ENCODE measurements at places on chromosomes 5 and 9.

DNA sequence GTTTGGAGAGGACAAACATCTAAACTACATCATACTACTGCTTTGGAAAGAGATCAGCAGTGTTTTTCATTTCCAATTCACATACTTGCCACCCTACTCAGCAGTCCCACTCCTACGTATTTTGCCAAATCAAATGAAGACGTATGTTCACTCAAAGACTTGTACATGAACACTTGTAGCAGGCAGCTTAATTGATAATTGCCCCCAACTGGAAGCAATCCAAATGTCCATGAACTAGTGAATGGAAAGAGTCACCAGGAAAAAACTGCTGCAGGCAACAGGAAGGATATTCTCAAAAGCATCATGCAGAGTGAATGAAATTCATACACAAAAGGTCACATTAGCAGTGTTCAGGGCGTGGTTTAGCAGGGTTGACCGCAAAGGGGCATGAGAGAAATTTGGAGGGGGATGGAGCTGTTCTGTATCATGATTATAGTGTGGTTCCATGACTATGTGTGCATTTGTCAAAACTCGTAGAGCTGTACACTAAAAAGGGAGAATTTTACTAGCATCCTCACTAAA, 38.8 kb downstream of the PAEP start:
- no peak for DNase-seq

DNA sequence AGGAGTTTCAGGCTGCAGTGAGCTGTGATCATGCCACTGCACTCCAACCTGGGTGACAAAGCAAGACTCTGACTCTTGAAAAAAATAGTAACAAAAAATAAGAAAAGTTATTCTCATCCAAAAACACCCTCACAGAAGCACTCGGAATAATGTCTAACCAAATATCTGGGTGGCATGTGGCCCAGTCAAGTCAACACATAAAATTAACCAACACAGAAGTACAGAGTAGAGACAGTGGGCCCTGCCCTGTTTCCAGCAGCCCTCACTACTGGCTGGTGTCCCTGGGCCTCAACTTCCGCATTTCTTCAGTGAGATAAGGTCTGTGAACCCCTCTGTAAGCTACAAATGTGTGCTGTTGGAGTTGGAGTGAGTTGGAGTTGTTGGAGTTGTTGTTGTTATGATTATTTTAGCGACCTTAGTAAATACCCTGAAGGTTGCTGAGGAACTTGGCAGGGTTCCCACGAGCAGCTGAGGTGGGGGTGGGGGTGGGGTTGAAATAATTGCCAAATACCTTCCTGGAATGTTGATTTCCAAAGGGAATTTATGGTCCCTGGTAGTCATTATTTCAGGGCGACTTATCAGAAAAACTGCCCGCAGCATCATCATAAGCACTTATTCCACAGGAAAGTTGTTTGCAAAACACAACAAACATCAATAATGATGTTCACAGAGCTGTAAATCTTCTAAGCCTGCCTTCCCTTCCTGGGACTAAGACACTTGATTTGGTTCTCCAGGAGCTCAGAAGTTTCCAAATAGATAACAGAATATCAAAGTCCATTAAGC, 30.2 kb downstream of the C5orf15 start:
- no peak for DNase-seq

DNA sequence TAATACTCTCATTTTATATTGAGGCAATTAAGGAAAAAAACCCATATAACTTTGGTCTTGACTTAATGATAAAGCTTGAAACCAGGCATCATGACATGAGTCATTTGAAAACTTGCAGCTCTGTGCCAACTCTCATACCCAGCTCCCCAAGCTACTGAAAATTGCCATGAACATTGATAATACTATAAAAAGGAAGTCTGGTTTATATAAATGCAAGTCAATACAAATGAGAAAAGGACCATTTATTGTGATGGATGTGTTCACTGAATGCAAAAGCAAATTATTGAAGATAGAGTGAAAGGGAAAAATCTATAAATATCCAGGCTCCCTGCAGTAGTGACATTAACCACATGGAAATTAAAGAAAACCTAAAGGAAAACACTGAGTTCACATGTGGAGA, 116.3 kb downstream of the DEPDC1B start:
- DNase-seq, result no peak

DNA sequence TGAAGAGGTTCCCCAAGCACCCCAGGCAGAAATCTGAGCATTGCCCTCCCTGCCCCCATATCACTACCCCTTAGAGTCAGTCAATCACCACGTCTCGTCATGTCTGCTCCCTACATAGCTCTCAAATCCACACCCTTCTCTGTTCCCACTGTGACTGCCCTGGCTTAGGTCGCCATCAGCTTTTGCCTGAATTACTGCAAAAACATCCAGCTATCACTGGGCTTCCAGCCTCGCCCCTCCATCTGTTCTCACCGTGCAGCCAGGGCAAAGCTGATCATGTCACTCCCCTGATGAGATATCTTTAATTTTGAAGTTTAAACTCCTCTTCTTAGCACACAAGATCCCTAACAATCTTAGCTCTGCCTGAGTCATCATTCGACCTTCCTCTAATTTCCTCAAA, 89.6 kb upstream of the TBC1D2 start:
- no peak for DNase-seq

DNA sequence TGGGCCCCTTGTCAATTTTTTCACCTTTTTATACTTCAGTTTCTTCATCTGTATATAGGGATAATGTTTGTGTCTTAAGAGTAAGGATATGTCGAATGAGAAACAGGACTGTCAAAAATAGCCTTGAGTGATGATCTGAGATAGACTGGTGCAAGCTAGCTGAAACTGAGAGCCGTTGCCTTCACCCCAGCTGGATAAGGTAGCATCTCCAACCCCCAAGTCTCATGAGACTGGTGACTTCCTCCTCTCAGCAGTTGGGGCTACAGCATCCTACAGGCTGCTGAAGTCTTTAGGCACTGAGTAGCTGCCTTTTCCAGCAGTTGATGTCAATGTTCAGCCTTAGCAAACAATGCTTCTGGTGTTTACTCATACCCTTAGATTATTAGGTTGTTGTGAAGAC, 330.2 kb downstream of the OSTF1 start:
- no peak for DNase-seq

GRCh38 chr9:122134822-122135528, 24.6 kb downstream of the NDUFA8 start:
- DNase-seq, result no peak

DNA sequence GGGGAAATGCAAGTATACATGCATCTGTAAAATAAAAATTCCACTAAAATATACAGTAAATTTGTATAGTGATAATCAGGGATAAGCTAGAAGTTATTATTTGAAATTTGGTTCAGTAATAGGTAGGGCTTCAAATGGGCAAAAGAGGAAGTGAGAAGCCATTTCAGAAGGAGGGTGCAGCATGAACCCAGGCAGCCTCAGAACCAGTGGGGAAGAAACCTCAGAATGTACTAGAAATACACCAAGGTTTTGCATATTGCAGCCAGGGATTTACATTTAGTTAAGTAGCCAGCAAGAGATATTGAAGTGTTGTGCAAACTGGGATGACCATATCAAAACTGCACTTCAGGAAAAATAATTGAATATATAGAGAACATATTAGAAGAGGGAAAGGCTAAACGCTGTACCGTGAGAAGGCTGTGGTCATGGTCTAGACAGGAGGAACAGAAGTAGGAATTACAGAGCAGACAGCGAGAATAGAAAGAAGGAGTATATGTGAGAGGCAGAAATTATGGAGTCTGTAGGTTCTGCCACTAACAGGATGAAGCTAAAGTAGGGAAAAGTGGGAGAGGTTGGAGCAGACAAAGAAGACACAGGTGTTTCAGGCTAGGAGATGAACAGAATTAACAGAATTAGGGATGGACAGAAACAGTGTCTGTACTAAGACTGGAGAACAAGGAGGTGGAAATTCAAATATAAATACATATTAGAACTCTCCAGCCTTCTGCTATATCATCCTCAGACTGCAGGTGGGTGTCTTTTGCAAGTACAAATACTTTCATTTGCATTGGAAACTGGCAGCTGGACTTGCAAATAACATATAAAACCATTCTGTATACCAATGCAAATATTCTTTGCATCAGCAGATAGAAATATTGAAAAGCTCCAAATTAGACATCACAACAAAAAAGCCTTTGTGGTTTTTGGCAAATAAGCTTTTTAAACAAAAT, 335.6 kb downstream of the ZNF608 start:
- DNase-seq, result no peak

DNA sequence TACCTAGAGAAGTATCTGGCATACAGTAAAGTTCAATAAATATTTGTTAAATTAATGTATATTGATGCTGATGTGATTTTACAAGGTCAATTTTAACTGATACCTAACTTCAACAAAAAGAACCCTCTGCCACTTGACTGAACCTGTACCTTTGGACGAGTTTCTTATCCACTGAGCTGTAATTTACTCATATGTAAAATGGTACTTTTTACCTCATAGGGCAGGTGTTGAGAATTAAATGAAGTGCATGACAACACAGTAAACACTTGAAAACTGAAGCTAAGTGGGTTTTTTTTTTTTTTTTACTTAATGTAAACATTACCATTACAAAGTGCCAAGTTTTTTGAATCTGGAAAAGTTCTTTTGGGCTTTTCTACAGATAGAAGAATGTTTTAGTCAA, 15.4 kb downstream of the NIPSNAP3B start:
- no peak for DNase-seq

DNA sequence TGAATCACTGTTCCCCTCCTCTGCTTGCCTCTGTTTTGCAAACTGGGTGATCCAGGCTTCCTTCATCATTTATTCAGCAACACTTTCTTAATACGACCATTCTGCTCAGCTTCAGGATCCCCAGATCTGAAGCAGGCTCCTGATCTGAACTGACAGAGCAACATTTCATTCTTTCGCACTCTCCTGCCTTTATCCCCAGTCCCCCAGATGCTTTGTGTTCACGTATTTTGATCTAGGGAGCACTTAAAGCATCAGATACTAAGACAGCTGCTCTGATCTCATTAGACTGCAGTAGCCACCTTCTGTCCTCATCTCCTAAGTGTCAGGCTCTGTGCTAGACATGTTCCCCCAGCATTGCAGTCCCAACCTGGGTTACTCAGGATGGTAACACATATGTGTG, 158.0 kb downstream of the TRIO start:
- no peak for DNase-seq

GRCh38 chr5:33306758-33307157, 134.0 kb upstream of the TARS1 start:
- no peak for DNase-seq

DNA sequence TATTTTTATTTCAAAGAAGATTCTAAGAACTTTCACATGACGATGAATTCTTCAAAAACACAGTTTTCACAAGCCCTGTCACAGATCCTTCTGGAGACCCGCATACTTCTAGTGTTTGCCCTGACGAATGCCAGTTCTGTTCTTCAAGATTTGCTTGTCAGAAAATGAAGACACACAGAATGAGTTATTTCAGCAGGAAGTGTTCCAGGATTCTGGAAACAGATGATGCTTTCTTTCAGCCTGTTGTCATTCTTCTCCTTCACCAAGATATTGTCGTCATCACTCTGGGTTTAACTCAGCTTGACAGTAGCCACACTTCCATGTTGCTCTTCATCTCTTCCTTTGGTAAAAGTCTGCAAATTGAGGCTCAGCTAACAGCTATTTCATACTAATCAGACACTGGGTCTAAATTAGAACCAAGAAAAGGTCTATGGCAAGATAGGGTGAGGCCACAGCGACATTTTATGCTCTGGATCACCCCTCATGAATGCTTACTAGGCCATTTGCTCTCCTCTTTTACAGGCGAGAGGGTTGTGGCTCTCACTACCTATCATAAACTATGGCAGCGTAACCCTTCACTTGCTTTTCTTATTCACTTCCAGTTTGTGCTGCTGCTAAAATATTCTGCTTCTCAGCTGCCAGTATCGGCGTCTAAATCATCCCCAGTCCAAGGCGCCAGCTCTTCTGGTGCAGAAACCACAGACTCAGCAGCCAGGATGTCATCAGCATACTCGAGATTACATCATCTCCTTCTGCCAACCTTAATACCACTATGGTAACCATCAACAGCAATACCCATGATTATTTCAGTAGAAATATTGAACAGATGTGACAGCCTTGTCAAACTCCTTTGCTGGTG, 159.6 kb upstream of the TBCA start:
- DNase-seq, result no peak

DNA sequence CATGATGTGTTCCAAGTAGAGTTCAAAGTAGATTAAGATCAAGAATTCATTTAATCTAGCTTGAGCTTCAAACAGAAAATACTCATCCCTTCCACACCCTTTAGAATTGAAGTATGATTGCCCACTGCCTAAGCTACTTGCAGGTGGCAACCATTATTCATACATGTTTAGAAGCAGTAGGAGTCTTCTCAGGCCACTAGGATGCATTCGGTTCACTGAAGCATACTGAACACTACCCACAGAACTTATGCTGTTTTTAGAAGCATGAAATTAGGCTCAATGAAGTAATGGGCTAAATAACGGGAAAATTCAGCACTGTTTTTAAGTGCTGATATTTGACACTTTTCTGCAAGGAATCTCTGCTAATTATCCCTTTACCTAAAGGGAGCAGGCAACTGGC, 263.4 kb downstream of the DEPDC1B start:
- no peak for DNase-seq

GRCh38 chr9:72864327-72864726, 88.5 kb downstream of the ALDH1A1 start:
- DNase-seq, result no peak

DNA sequence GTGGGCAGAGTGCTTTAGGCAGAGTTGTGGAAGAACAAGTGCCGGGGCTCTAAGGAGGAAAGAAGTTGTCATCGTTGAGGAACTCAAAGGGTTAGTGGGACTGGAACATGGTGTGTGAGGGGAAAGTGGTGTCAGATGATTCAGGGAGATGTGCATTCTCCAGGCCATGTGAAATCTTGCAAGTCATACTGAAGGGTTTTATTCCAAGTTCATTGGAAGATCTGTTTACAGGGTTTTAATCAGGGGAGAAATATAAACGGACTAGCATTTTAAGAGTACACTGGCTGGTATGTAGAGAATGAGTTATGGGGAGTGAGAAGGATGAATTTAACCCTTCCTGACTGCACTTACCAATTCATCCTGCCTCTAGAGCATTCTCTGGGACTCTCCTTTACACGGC, 49.3 kb downstream of the NR2F1 start:
- no peak for DNase-seq

DNA sequence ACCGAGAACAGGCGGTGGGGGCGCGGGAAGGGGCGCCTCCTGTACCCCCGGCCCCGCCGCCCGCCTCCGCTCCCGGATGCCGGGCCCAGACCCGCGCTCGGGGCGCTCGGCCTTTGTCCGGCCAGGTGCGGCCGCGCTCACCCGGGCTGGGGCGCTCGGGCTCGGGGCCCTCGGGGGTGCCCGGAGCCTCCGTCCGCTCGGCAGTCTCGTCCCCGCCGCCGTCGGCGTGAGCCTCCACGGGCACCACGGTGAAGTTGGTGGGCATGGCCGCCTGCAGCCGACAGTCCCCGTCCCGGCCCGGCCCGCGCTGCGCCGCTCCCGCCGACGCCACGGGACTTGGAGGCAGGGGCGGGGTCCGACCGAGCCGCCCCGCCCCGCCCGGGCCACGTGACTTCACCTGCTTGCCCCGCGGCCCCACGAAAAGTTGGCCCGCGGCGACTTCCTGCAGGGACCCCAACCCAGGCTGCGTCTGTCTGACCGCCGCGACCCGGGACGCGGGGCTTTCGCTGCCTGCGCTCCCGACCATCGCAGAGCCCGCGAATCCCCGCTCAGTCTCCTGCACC, at the start of gene SLC12A7:
Gene SLC12A7 (minus strand): TSS at position 337 of the 563 bp plus-strand sequence. CDS start 72 bp downstream, at position 265.
- peak; percentile 78 for DNase-seq

GRCh38 chr9:108142504-108143201, 653.1 kb upstream of the KLF4 start:
- peak; percentile 82 for DNase-seq
